M059J (cell line): ENCODE measurements at places on chromosomes 16 and 17. TPM values are rescaled to one million over a fixed set of nuclear protein-coding genes. Genes with fewer than 3 reads are reported as not detected.

GRCh38 chr17:16294560-16294959 lies 58.7 kb downstream of the CENPV start:
- no peak for DNase-seq

- DNase-seq = no peak
Measured at GRCh38 chr17:73940511-73940910, 263.0 kb upstream of the RPL38 start.

Gene KIF2B
- not detected in 2 replicates for total RNA-seq

- no peak for DNase-seq
Measured at GRCh38 chr17:49190932-49191331, 19.4 kb downstream of the GNGT2 start.

- no peak for DNase-seq
Measured at GRCh38 chr17:1960545-1960912, 64.6 kb downstream of the RTN4RL1 start.

- DNase-seq = no peak
Measured at GRCh38 chr17:34581446-34582184, 2.2 kb downstream of the TMEM132E start.

Gene NOL11
- 34.1 and 51.4 TPM in 2 replicates for total RNA-seq

GRCh38 chr16:67088551-67088950 lies 21.2 kb upstream of the PHAF1 start:
- no peak for DNase-seq

Gene GID4
- 5.9 and 8.2 TPM in 2 replicates for total RNA-seq

DNA sequence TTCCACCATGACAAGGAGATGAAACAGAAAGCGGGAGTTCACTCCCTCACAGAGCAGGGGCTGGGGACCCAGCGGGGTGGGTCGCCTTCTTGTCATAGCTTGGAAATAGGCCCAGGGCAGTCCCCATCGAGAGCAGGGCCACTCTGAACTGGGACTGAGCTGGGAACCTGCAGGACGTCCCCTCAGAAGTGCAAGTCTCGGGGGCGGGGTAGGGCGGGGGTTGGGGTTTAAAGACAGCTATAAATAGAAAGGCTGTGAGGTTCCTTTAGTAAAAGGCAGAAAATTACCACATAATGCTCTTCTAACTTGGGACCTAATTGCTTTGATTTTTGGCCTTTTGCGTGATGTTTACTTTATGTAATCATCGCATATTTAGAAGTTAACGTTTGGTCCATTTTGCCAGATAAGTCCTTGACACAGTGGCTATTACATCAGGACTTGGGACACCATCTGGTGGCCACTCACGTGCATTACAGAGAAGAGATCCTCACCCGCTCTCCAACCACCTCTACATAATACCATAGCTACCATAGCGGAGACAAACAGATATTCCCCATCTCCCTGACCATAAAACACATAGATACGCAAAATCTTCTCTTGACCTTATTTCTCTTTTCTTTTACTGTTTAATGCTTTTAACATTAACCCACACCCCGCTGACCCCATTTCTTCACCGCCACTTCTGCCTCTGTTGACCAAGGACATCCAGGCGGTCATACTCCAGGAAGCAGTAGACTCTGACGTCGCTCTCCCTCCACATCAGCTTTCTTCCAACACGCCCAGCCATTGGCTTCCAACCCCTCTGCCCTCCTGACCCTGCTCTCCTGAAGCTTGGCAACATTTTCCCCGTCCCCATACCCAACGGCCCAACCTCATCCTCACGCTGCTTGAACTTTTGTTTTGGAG lies 27.5 kb upstream of the PIK3R6 start:
- DNase-seq = peak; percentile 53

- DNase-seq = no peak
Measured at GRCh38 chr16:87832741-87833502, 36.4 kb downstream of the SLC7A5 start.

Gene TMEM256
- total RNA-seq = 122 and 146 TPM in 2 replicates

- DNase-seq = no peak
Measured at GRCh38 chr17:36768394-36768793, 167.0 kb downstream of the MRM1 start.

Gene CACNA1G
- total RNA-seq = 0.15 TPM in 1 of 2 replicates, not detected in the other

GRCh38 chr17:60887614-60888028 lies 210.0 kb downstream of the BCAS3 start:
- no peak for DNase-seq

DNA sequence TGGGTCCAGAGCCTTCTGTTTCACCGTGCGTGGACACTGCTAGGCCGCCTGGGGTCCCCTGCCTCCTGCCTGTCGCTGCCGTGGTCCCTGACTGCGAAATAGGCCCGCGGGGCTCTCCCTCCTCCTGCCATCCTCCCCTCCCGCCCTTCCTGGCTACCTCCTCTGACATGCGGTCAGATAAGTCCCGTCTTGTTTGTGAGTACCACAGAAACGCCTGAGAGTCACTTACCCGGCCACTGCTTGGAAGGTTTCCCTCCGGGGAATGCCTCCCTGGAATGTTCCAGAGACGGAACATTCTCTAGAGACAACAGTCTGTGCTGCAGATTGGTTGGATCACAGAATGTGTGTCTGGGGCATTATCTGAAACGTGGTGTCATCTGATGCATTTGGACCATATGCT lies 22.7 kb downstream of the CIBAR2 start:
- DNase-seq = no peak

DNA sequence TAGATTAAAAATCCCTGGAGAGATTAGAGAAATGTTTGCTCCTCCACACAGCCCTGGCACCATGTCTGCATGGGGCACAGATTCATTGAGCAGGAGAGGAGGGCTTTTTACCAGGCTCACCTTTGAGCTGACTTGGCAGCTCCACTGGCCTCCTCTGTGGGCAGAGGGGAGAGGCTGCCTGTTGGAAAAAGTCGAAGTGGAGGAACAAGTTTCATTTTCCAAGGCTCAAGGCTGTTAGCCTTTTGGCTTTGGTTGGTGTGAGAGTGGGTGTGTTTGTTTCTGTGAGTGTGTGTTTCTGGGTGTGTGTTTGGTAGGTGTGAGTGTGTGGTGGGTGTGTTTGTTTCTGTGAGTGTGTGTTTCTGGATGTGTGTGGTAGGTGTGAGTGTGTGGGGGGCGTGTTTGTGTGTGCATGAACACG lies 5.6 kb downstream of the TMEM238L start:
- DNase-seq = no peak

- peak; percentile 61 for DNase-seq
Measured at GRCh38 chr17:72462407-72462806, 341.6 kb downstream of the SOX9 start.

Gene AOC2
- total RNA-seq = not detected in 2 replicates

DNA sequence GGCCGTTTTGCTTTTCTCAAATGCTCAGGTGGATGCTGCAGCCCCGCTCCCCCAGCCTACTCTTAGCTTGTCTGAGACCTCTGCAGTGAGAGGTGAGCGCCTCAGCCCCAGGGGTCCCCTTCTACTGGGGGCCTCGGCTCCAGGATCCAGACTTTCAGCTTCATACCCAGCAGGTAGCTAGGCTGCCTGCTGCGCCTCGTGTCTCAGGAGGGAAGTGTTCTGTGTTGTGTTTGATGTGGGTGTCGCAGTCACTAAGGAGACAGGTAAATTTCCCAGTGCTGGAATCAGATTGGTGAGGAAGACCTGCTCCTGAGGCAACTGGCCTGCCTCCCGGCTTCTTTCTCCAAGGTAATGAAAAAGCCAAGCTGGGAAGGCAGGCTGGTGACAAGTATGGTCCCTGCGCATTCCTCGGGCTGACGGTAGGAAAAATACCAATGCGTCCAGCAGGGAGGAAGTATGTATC lies 604.0 kb upstream of the SALL1 start:
- no peak for DNase-seq

- peak; percentile 95 for DNase-seq
Measured at GRCh38 chr16:57194512-57194911, 8.4 kb downstream of the RSPRY1 start.

- peak; percentile 67 for DNase-seq
Measured at GRCh38 chr17:27888067-27888466, 5.1 kb downstream of the LYRM9 start.

Gene HOXB6
- total RNA-seq = 6.2 and 9.4 TPM in 2 replicates

DNA sequence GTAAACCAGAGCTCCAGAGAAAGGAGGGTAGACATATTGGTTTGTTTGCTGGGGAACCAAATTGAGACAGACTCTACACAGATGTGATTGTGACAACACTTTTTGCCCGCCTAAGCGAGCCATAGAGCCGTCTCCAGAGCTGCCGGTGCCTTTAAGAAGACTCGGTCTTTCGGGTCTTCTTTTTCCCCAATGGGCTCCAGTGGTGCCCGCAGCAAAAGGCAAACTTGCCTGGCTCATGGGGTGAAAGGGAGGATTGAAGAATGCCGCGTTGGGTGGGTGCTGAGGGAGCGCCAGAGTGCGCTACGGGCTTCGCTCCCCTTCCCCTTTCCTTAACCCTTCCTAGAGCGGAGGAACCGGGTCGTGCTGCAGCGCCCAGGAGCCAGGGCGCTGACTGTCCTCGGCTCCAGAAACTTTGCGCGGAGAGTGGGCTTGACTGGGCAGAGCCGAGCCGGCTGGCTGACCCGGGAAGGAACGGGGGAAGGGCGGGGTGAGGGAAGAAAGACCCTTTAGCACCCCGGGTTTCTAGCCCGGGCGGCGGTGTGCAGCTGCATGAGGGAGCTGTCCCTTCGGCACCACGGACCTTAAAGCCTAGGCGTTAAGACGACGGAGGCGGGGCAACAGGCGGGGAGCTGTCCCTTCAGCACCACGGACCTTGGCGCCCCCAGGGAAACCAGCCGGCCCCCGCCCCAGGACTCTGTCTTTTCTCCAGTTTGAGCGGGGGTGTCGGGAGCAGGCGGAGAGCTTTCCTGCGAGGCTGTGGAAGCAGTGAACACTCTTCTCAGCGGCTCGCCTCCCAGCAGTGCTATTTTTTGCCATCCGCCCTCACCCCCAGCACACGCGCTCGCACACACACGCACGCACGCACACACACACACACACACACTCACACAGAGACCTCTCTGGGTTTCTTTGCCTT lies at the start of gene CACNG3:
Gene CACNG3, plus strand, starts transcription at position 880 of the 916 bp plus-strand sequence. CDS start 420 bp downstream, outside the sequence.
- DNase-seq = peak; percentile 16

DNA sequence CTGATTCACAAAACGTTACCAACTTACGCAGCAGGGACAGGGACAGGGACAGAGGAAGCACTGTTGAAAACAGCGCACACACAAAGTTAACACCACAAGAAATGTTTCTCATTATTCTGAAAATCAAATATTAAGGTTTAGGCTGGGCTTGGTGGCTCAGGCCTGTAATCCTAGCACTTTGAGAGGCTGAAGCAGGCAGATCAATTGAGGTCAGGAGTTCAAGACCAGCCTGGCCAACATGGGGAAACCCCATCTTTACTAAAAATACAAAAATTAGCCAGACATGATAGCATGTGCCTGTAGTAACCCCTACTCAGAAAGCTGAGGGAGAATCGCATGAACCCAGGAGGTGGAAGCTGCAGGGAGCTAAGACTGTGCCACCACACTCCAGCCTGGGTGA lies 4.2 kb downstream of the CYTH1 start:
- no peak for DNase-seq

Gene MT4
- total RNA-seq = not detected in 2 replicates

DNA sequence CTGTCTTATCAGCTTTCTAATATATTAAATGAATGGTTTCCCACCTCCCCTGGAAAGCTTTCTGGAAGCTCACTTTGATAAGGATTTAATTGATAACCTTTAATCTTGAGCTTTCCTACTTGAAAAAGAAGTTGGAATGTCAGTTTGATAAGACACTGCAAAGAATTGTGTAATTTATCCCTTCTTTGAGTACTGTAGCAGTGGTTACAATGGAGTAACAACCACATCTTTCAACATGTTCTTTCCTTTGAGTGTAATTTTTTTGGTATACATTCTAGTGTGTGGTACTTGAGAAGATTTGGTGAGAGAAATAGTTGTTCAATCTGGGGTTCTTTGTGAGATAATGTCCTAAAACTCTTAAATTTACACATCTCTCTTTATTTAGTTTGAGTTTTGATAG lies 43.4 kb downstream of the CPD start:
- DNase-seq = no peak

DNA sequence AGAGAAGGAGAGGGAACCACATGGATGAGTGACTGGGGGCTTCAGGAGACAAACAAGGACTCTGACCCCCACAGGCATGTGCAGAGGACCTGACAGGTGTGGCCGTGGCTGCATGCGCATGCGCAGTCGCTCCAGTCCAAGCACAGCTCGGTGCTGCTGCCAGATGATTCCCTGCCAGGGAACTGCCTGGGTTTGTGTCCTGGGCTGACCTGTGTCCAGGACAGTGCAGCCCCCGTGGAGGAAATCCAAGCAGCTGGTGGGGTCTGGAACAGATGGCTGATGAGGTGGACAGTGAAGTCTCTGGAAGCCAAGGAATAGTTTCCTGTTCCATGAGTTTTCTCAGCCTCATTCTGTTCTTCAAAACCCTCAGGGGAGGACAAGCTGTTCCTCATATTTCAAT lies 27.3 kb downstream of the LASP1 start:
- no peak for DNase-seq

Gene USP43
- total RNA-seq = 0.27 and 1.7 TPM in 2 replicates

DNA sequence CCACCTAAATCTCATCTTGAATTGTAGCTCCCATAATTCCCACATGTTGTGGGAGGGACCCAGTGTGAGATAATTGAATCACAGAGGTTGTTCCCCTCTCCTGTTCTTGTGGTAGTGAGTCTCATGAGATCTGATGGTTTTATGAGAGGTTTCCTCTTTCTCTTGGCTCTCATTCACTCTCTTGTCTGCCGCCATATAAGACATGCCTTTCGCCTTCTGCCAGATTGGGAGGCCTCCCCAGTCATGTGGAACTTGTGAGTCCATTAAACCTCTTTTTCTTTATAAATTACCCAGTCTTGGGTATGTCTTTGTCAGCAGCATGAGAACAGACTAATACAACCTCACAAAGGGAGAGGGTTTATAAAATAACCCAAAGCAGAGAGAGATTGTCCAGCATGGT lies 367.4 kb downstream of the SNX29 start:
- DNase-seq = no peak

GRCh38 chr16:74447578-74447977 lies 26.3 kb upstream of the CLEC18B start:
- no peak for DNase-seq

DNA sequence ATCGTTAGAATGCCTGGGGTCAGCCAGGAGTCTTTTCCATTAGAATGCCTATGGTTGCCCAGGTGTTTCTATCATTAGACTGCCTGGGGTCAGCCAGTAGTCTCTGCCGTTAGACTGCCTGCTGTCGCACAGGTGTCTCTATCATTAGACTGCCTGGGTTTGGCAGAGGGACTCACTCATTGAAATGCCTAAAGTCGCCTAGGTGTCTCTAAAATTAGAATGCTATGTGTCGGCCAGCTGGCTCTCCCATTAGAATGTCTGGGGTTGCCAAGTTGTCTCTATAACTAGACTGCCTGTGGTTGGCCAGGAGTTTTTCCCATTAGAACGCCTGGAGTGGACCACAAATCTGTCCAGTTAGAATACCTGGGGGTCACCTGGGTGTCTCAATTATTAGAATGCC lies 2266.5 kb downstream of the TP53TG3F start:
- no peak for DNase-seq

GRCh38 chr17:36683387-36683786 lies 82.0 kb downstream of the MRM1 start:
- DNase-seq = no peak

- DNase-seq = no peak
Measured at GRCh38 chr17:34366010-34366409, 3.0 kb upstream of the CCL1 start.

Gene NPIPB2
- 0.96 TPM in 1 of 2 replicates, not detected in the other for total RNA-seq

Gene HIGD1B
- total RNA-seq = not detected in 2 replicates

Gene PPP4C
- total RNA-seq = 143 and 169 TPM in 2 replicates

GRCh38 chr16:17386229-17386628 lies 84.5 kb downstream of the XYLT1 start:
- DNase-seq = no peak

- peak; percentile 30 for DNase-seq
Measured at GRCh38 chr17:73290399-73291259, 21.2 kb downstream of the CDC42EP4 start.

Gene CES5A
- total RNA-seq = not detected in 2 replicates
